ENCODE measurements at places on chromosomes 2 and 18.

- no peak for DNase-seq
Observed at GRCh38 chr18:46324087-46324955, 220.1 kb downstream of the HAUS1 start.

GRCh38 chr2:11342551-11343367 is 1.7 kb downstream of the ROCK2 start:
- DNase-seq = no peak

- DNase-seq = no peak
Observed at GRCh38 chr2:195505701-195506100, 151.3 kb upstream of the SLC39A10 start.

DNA sequence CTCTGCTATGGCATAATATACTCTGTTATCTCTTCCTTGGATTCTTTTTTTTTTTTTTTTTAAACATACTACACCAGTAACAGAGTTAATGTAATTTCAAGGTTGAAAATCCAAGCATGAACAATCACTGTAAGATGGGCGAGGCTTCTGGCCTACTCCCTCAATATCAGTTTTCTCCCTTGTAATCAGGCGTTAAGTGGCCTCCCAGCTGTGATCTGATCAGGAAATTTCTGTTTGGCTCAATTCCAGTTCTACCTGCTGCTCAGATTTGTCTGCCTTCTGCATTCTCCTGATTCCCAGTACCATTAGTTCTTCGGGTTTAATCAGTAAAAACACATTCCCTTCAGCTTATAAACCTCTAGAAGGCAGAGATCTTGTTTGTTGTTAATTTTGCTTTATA is 18.6 kb downstream of the PRKD3 start:
- DNase-seq = no peak

- no peak for DNase-seq
Observed at GRCh38 chr2:26757873-26758789, 6.0 kb upstream of the SLC35F6 start.

All from left forelimb (tissue), 1 donor.